GM20000 (cell line): ENCODE measurements at places on chromosomes 6 and 20.

DNA sequence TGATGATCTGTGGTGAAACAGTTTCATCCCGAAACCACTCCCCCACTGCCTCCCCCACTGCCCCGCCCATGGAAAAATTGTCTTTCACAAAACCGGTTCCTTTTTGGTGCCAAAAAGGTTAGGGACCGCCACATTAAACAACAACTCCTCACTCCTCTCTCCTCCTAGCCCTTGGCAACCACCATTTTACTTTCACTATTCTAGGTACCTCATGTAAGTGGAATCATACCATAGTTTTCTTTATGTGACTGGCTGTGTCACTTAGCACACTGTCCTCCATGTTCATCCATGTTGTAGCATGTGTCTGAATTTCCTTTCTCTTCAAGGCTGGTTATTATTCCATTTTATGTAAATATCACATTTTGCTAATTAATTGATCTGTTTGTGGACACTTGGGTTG lies 99.3 kb downstream of the UTRN start:
- DNase-seq, result no peak

- DNase-seq, result no peak
Observed at GRCh38 chr6:25105070-25105925, 169.5 kb upstream of the RIPOR2 start.

DNA sequence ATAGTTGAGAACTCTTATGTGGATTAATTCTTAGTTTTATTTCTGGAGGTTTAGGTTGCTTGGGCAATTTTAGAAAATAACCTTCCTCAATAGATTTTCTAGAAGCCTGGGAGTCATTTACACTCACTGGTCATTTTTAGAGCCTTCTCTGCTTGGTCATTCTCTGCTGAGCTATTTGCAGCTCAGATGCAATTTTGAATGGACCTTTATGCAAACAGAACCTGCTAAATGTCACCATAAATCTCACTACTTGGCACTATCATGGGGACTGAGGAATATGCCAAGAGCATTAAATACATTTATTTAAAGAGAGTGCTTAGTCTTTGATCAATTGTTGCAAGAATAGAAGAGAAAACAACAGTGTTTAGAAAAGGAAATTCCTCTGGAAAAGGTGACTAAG lies 154.0 kb downstream of the CLVS2 start:
- DNase-seq, result no peak

DNA sequence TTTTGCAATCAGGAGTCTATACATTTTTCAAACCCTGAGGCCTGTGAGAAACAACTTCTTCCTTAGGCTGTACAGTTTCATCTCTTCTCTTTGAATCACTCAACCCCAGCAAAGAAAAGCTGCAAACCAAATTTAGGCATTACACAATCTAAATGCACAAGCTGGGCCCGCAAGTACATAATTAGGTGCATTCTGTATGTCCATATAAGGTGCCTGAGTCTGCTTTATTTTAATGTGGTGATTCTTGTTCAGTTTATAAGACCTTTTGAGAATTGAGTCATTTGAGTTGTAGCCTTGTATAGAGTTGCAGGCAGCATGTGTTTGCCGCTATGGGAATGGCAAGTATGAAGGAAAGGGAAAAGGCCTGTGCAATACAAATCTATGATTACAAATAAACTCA lies 709.6 kb upstream of the MARCKS start:
- no peak for DNase-seq

DNA sequence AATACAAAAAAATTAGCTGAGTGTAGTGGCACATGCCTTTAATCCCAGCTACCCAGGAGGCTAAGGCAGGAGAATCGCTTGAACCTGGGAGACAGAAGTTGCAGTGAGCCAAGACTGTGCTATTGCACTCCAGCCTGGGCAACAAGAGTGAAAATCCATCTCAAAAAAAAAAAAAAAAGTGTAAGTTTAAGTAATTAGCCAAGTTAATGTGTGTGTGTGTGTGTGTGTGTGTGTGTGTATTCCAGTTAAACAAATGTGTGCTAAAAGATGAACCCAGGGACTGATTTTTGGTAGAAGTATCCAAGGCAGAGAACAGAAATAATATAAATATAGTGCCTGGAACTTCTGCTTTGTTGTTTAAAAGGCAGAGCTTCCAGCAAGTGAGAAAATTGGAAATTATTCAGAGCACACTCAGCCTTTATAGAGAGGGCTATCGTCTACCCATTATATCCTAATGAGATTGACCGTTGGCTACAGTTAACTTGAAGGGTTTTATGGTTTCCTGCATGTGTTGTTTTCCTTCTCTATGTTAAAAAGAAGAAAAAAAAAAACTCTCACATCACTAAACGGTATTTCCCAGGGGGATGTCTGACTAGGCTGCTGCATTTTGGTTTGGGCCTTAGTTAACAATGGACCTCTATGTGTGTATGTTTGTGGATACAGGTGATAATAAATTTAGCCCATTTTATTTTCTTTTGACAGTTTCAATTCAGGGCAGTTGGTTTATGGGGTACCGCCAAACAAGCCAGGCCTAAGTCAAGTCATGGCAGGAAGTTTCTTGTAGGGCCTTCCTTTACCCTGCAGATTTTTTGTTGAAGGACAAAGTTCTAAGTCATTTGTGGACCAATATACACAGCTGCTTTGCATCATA lies 9.8 kb downstream of the SOX4 start:
- no peak for DNase-seq

- DNase-seq, result peak; percentile 41
Observed at GRCh38 chr6:11043378-11043960, 636 bp downstream of the ELOVL2 start.

GRCh38 chr6:112936079-112936472 lies 588.9 kb downstream of the RFPL4B start:
- no peak for DNase-seq

DNA sequence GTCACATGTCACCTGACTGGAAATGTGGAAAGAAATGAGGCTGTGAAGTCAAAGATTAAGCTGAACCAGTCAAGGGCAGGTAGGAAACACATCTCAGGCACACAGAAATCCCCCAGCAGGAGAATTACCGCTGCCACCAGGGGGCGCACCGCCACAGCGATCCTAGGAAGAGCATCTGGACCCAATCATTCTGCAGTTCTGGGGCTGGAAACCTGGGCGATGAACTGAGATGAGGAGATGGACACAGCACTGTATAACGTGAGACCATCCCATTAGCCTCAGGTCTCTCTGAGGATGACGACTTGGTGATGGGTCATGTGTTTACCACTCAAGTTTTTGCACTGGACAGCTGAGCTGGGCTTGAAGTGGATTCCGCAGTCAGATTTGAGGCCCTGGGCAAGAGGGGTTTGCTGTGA lies 6.5 kb upstream of the SLC24A3 start:
- peak; percentile 78 for DNase-seq

DNA sequence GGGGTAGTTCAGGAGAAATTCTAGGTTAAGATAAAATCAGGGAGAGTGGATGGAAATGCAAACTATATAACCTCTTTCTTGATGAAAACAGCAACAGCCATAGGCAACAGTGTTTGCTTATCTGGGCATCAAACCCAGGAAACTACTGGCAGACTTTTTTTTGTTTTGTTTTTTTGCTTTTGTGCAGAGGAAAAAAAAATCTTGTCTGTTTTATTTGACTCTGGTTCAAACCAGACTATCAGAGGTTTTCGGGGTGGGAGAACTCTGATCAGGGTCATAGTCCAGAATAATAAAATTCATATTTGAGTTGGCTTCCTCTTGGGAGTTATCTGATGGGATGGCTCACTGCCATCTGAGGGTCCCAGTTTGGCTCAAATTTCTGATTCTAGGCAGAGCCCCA lies 88.8 kb upstream of the ZNFX1 start:
- DNase-seq, result no peak

DNA sequence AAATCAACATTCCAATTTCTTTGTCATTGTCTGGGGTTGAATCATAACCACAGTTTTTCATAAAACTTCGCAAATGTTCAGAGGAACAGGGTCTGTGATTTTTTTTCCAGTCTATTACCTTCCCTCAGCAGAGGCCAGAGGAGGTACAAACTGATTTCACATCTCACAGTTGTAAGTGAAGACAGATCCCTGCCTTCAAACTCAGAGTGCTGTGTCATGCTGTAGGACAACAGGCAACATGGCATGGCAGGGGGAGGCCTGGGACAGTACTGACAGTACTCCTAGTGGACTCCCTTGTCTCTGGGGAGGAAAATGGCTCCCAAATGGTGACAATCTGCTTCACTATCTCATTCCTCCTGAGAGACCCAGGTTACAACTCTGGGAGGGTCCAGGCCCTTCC lies 308.6 kb downstream of the CDC5L start:
- no peak for DNase-seq

DNA sequence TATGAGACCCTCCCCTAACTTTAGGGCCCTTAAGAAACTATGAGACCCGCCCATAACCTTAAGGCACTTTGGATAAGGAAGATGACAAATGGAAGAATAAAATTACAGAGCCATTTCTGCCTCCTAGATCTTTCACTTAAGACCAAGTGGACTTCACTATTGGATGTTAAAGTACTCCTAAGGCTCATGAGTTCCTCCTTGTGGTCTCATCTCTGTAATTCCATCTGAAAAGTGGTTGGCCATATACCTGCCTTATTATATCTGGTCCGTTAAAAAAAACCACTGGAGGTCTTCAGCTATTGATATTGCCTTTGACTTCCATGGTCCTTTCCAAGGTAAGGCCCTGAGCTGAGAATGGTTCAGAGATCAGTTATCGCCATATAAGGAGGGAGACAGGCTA lies 310.3 kb downstream of the EYA4 start:
- DNase-seq, result no peak
